ENCODE measurements at places on chromosomes 2 and 18. TPM values are rescaled to one million over a fixed set of nuclear protein-coding genes. Genes with fewer than 3 reads are reported as not detected.

The ABCG8 gene
- polyA plus RNA-seq: 0.09 TPM

The SIX3 gene
- not detected for polyA plus RNA-seq

The USP37 gene
- 10.5 TPM for polyA plus RNA-seq

The SCN7A gene
- polyA plus RNA-seq: 33.2 TPM

The GNAL gene
- polyA plus RNA-seq: 1.1 TPM

The PROM2 gene
- polyA plus RNA-seq: 1.5 TPM

The GCG gene
- polyA plus RNA-seq: 15.6 TPM

The PRKCE gene
- polyA plus RNA-seq: 5.1 TPM

The CDH20 gene
- 1.4 TPM for polyA plus RNA-seq

The STARD6 gene
- not detected for polyA plus RNA-seq

The EHD3 gene
- 3.7 TPM for polyA plus RNA-seq

The NEU2 gene
- polyA plus RNA-seq: not detected

The CREG2 gene
- 3.9 TPM for polyA plus RNA-seq

The BOLL gene
- polyA plus RNA-seq: 1.6 TPM

The NCKAP5 gene
- polyA plus RNA-seq: 3.3 TPM

The GPR75 gene
- polyA plus RNA-seq: 1.5 TPM

The OR6B2 gene
- not detected for polyA plus RNA-seq

The SERPINB12 gene
- polyA plus RNA-seq: 0.53 TPM

The TMEM150A gene
- polyA plus RNA-seq: 9.9 TPM

The GLI2 gene
- polyA plus RNA-seq: 8.5 TPM

The CYS1 gene
- polyA plus RNA-seq: 14.6 TPM

The GAL3ST2 gene
- polyA plus RNA-seq: 0.20 TPM

The QPCT gene
- polyA plus RNA-seq: 8.9 TPM

The REG1B gene
- polyA plus RNA-seq: not detected

The SLC9A4 gene
- polyA plus RNA-seq: not detected

The PKDCC gene
- polyA plus RNA-seq: 117 TPM

The IFIH1 gene
- polyA plus RNA-seq: 2.3 TPM

The AGXT gene
- polyA plus RNA-seq: not detected

The SLC20A1 gene
- 19.1 TPM for polyA plus RNA-seq

The CABYR gene
- polyA plus RNA-seq: 3.3 TPM

The VIT gene
- polyA plus RNA-seq: 4.5 TPM

The IL36A gene
- not detected for polyA plus RNA-seq

The PLGLB1 gene
- polyA plus RNA-seq: 6.6 TPM
